Left renal cortex interstitium (tissue), 4 donors: ENCODE measurements at places on chromosomes 3 and 15. TPM values are rescaled to one million over a fixed set of nuclear protein-coding genes. Genes with fewer than 3 reads are reported as not detected.

- DNase-seq, result no peak
Measured at GRCh38 chr15:78203346-78204225, 30.8 kb downstream of the ACSBG1 start.

BFSP2 gene
- polyA plus RNA-seq, result not detected

BCL2A1 gene
- polyA plus RNA-seq, result 0.96 TPM

DNA sequence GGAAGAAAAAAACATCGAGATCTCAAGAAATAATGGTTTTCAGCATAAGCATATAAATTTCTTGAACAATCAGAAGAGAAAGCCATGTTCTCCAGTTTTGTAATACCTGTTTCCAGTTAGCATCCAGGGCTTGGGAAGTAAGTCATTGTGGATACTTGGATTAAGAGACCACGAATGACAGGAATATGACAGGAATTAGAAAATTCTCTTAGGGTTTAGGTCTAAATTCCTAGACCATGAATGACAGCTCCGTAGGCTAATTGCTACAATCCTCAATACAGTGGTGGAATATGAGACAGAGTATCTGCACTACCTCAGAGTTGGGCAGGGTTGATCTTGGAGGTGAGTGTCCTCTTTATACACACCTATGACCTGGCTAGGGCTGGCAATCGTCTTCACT, 517.5 kb downstream of the NTRK3 start:
- no peak for DNase-seq

DNA sequence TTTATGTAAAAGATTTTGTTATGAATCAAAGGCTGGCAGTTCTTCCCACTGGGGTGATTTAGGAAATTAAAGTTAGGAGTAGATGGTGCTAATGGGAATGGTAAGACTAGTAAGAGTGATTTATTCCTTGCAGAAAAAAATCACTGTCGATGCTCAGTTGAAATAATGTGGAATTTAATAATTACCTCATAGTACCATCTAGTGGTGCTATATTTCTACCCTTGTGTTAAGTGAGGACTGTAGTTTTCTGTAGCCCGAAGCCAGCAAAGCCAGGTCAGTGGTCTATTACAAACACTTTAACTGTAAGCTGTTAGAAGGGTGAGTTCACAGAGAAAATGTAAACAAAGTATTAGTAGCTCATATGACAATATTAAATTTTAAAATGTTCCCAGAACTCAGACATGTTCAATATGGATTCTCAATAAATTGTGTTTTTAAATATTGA, 39.5 kb upstream of the GOLGA8J start:
- no peak for DNase-seq

DNA sequence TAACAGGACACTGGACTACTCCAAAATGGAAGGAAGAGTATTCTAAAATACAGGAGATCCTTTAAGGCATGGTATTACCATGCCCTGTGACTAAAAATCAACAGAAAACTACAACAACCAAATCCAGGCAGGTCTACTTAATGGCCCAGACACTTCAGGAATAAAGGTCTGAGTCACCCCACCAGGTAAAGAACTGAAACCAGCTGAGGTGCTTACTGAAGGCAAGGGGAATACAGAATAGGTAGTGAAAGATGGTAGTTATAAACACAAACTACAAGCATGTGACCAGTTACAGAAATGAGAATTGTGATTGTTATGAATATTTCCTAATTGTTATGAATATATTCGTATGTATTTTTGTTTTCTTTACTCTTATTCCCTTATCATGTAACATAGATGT, 13.4 kb downstream of the IFT57 start:
- no peak for DNase-seq

GRCh38 chr3:196662033-196662432, 22.5 kb downstream of the NRROS start:
- no peak for DNase-seq

GRCh38 chr3:61181874-61182273, 69.4 kb downstream of the FHIT start:
- DNase-seq, result no peak
